ENCODE measurements at places on chromosomes 6 and 20.

DNA sequence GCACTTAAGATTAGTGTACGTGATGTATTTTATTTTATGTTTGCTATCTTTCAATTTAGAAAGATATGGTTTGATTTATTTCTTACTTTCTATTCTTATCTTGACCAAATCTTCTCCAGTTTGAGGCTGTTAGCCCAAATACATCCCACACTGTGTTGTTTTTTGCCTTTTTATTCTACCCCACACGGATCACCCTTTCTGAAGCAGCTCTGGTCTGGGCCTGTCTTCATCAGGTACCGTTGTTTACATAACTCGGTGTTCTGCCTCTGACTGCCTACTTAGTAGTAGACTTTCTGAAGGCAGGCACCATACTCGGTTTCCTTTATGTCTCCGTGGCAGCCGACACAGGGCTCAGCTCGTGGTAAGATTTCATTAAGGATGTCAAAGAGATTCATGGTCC lies 95.0 kb downstream of the PHACTR1 start:
- no peak for DNase-seq

GRCh38 chr6:110875548-110876169 lies 1.1 kb downstream of the AMD1 start:
- DNase-seq: peak; percentile 64

DNA sequence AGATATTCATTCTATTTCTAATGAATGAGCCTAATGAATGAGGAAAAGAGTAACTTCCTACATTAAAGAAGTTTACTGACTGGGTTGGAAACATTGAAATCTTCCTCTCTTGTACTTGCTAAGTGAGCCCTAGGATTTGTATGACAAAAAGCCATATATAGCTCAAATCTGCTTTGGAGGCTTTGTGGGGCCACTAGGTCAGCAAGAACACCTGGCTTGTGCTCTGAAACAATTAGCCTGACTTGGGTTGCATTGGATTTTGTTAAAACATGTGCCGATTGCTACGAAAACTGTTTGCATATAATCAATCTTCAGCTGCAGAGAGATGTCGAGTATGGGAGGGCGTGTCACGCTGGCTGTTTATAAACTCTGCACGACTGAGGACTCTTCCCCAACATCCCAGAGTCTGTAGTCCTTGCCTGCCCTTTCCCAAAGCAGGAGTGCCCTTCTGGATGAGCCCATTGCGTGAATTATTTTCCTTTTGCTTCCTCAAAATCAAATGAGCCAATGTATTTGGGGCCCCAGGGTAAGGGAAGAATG lies 684.8 kb downstream of the DHX35 start:
- DNase-seq: no peak

DNA sequence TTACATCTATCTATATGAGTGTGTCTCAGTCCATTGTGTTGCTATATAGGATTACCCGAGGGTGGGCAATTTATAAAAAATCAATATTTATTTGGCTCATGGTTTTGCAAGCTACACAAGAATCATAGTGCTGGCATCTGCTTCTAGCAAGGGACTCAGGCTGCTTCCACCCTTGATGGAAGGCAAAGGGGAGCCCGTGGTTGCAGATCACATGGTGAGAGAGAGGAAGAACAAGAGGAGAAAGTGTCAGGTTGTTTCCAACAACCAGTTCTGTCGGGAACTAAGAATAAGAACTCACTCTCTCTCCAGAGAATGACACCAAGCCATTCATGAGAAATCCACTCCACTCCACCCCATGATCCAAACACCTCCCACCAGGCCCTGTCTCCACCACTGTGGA lies 48.2 kb upstream of the TENT5A start:
- DNase-seq: no peak

GRCh38 chr20:31894980-31895675 lies 24.7 kb downstream of the TTLL9 start:
- DNase-seq: no peak

- DNase-seq: no peak
Measured at GRCh38 chr6:128363020-128363813, 157.2 kb downstream of the PTPRK start.

GRCh38 chr6:141878686-141879085 lies 254.0 kb upstream of the GJE1 start:
- no peak for DNase-seq

DNA sequence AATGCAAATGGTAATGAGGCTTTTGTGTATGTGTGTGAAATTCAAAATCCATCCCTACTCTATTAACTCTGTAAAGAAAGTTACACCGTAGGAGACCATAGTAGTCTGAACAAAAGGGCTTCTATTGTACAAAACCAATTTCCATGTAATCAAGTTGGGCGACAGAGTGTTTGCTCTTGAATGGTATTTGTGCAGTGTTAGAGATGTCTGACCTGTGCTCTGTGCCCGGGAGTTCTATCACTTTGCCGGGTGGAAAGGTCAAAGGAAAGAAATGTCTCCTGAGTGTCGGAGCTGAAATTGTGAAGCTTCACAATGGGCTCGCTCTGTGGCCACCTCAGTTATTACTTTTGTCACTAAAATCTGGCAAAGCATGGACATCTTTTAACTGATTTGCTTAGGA lies 312.0 kb downstream of the SAMD5 start:
- no peak for DNase-seq

DNA sequence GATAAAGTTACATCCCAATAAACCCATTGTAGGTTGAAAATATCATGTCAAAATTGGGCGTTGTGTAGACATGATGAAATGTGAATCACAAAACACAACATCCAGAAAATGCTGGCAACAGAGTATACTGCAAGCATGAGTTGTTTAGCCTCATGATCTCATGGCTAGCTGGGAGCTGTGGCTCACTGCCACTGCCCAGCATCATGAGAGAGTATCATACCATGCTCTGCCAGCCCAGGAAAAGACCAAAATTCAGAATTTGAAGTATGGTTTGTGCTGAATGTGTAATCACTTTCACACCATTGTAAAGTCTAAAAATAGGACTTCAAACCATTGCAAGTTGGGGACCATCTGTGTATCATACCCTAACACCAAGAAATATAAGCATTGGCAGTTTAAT lies 45.2 kb upstream of the SMAP1 start:
- no peak for DNase-seq

GRCh38 chr6:157675831-157676230 lies 147.2 kb upstream of the SNX9 start:
- DNase-seq: no peak

DNA sequence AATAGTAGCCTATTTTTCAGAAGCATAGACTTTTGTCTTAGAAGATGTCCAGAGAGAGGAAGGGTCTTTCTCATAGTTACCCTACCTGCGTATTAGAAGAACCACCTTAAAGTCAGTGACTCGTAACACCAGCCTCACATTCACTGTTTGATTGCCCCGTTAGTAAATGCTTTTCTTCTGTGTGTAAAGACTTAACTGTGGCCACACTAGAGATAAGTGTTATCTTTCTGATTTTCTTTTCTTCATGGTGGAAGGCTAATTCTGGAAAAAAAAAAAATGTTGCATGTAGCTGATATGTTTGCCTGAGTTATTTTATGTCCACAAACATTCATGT lies 83.9 kb downstream of the SAMD3 start:
- DNase-seq: no peak

DNA sequence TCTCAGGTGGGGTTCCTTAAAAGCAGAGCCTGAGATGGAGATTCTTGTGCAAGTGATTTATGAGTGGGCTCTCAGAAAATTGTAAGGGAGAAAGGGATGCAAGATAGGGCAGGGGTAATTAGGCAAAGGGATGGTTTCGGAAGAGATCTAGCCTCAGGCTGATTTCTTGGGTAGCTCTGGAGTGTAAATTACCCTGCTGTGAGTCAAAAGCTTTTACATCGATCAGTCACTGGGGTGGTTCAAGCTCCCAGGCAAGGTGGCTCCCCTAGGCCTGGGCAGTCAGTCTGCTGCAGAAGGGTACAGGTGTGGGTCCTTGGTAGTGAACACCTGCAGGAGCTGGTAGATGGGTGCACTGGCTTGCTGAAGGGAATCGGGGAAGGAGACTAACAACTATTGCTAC lies 11.1 kb upstream of the PM20D2 start:
- no peak for DNase-seq

GRCh38 chr6:104596091-104596490 lies 263.6 kb downstream of the HACE1 start:
- DNase-seq: no peak

- DNase-seq: no peak
Measured at GRCh38 chr6:157216570-157216969, 106.7 kb downstream of the TMEM242 start.

DNA sequence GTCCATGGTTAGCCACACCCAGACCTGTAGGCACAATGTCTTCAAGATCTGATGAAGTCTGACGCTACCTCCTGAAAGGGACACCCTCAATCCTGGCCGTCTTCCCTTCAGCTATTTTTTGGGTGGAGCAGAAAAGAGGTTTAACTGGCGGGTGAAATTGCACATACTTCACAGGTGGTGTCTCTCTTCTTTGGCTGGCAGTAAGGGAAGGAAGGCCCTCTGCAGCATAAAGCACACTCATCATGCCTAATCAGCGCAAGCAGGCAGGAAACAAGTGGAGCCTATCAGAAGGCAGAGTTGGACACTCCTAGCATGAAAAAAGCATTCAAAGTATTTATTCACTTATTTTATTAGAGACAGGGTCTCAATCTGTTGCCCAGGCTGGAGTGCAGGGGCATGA lies 32.9 kb downstream of the PNLDC1 start:
- no peak for DNase-seq

- DNase-seq: no peak
Measured at GRCh38 chr6:157632821-157633220, 190.2 kb upstream of the SNX9 start.

- peak; percentile 44 for DNase-seq
Measured at GRCh38 chr20:41617059-41617901, 897 bp downstream of the CHD6 start.

DNA sequence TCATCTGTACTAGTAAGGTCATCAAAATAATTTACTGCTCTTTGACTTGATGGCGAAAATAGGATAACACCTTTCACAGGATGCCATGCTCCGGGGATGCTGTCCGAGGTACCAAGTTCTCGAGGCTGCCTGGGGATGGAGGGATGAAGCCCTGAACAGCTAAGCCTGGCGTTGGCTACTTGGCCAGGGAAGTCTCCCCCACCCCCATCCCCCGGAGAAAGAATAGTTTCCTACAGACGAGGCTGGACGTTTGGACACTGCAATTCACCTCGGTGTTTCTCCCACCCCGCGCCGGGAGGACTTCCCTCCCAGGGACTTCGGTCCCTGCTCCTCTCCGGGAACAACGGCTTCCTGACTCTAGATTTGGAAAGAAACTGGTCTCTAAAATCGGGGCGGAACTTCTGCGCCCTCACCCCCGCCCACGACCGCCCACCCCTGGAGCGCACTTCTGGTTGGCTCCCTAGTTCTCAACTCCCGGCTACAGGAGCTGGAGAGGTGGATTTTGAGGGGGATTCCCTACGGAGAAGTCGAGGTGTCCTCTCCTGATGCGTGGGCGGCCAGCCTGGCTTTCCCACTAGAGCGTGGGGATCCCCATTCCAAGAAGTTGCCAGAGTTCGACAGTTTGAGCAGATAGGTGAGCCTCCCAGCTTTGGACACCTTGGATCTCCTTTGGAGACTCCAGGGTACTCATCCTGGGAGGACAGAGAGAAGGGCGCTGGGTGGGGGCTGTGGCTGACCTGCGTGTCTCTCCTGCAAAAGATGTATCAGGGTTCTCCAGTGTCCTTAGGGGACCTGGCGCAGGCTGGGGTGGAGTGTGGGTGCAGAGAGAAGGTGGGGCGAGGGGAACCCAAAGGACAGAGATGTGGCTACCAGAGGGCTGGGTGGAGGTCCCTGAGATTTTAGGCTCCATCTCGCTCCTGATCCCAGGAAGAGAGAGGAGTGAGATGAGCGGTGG lies 1.1 kb downstream of the PCSK2 start:
- DNase-seq: no peak

DNA sequence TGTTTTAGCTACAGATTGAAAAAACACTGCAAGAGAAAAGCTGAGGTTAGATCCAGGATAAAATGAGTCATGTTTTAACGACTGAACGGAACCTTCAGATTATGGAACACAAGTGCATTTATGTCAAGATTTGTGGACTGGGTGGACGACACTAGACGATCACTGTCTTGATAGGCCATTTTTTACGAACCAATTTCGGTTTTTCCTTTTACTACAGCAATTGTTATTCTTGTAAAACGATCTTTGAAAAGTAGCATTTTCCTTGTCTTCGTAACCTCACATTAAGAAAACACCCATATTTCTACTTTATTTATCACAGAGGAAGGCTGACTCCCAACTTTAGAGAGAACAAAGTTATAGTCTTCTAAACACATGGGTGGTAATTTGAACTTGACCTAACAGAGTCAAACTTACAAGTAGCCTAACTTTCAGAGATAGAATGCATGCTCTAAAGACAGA lies 294.2 kb upstream of the TCF21 start:
- no peak for DNase-seq

GRCh38 chr6:166277018-166277417 lies 31.2 kb downstream of the PRR18 start:
- DNase-seq: no peak

DNA sequence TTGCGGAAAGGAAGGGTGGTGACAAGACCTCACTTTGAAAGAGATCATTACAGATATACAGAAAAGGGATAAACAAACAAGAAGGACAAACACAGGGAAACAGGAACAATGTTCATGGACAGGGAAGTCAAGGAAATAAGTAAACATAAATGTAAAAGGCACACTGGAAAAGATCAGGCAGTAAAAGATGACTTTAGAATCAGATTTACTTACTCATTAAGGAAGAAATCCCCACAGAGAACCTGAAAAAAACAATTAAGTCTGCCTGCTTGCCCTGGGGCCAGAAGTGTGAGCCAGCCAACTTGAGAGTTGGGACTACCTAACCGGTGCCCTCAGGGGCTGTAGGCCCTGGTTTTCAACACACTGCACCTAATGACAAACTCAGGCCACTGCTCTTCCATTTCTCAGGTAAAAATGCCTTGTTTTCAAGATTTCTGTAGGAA lies 1.7 kb downstream of the APMAP start:
- no peak for DNase-seq

GRCh38 chr6:82841309-82841708 lies 224.3 kb downstream of the UBE3D start:
- DNase-seq: no peak

- no peak for DNase-seq
Measured at GRCh38 chr6:147057188-147057587, 147.0 kb upstream of the STXBP5 start.

- DNase-seq: no peak
Measured at GRCh38 chr6:146357578-146358430, 185.8 kb upstream of the RAB32 start.

GRCh38 chr6:168704678-168705077 lies 263.7 kb downstream of the SMOC2 start:
- no peak for DNase-seq

Data from effector CD8-positive, alpha-beta T cell (primary cell).